ENCODE measurements at places on chromosomes 16 and 17.

DNA sequence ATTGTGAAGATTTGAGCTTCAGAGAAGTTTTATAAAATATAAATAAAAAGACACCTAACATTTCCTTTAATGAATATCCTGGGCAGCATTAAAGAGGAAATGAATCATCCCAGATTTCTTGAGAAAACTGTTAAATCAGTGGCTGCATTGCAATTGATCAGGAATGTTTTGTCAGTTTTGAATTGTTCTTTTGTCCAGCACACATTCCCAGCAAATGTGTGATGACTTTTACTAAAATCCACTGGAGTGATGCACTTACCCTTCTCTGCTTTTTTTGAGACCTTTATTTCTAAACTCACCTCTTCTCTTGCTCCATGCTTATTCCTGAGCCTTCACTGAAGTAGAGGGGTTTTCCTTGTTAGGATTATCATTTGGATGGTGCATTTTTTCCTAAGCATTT, 1307.2 kb downstream of the CDH8 start:
- H3K36me3 ChIP-seq, result no peaks in the 10 kb centered on the region
- H3K27ac ChIP-seq, result no peak overlapping the region
- H3K4me3 ChIP-seq, result no peak overlapping the region
- no peaks in the 10 kb centered on the region for H3K27me3 ChIP-seq
- no peak for DNase-seq

DNA sequence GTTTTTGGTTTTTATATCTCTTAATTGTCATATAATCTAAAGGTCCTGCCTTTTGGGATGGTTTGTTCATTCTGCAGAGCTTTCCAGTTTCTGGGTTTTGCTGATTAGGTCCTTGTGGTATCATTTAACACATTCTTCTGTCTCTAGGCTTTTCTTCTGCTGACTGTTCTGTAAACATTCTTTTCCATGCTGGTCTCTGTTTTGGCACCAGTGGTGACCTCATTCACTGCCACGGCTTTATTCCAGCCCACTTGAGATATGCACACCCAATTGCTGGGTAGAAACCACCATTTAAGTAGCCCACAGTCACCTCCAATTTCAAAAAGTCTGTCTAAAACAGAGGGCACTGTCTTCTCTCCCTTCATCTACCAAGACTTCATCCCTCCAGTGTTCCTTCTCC, 31.1 kb upstream of the COX10 start:
- no peaks in the 10 kb centered on the region for H3K27me3 ChIP-seq
- H3K36me3 ChIP-seq, result no peaks in the 10 kb centered on the region
- H3K27ac ChIP-seq, result no peak overlapping the region
- no peak overlapping the region for H3K4me3 ChIP-seq

DNA sequence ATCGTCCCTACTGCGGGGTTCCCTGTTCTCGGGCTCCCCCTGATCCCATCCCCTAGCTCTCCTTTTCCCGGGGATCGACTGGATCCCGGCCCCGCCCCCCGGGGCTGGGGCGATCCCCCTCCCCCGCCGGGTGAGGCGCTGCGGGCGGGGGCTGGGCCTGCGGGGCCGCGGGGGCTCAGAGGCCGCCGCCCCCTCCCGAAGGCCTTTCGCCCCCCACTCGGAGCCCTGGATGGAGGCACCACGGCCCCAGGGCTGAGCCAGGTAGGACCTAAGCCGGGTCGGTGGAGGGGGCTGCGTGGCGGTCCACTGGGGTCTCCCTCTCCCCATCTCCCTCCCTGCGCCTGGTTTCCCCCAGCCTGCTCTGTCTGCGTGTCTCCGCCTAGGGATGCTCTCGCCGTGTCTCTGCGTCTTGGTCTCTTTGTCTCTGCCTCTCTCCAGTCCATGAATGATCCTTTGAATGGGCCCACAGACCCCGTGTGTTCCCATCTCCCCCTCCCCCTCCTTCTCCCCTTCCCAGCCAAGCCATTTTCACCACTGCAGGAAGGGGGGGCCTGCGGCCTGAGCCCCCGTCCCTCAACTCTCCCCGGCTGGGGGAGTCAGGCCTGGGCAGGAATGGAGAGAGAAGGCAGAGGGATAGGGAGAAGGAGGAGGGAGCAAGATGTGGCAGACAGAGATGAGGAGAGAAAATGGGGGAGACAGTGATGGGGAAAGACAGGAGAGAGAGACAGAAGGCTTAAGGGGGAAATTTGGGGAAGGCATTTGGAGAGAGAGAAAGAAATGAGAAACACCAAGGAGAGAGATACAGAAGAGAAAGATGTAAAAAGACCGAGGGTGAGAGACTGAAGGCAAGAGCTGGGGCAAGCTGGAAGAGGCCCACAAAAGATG, 1.7 kb upstream of the TMEM256 start:
- H3K27me3 ChIP-seq, result no peaks in the 10 kb centered on the region
- 0 out of 2 replicates have a peak overlapping the region, but pooled peaks have one; percentile 34 for H3K27ac ChIP-seq
- H3K4me3 ChIP-seq, result peak overlapping the region; percentile 80
- no peaks in the 10 kb centered on the region for H3K4me1 ChIP-seq
- no peak for DNase-seq
- H3K36me3 ChIP-seq, result peaks cover 18% of the 10 kb centered on the region

DNA sequence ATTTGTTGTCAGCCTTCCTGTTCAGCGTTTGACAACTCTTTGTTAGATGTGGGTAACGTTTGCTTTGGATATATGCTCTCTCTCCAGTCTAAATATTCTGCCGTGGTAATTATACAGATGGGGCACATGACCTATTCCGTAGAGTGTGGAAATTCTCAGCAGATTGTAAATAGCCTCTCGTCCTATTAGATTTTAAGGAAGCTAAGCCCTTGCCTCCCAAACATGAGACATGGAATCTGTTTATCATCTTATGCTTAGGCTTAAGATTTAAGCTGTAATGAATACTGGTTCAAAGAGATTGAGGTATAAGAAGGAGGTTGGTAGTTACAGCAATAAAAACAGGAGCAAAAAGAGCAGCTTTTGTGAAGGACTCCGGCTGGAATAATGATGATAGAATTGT, 87.4 kb downstream of the RBFOX1 start:
- no peak overlapping the region for H3K27ac ChIP-seq
- DNase-seq, result no peak
- no peaks in the 10 kb centered on the region for H3K36me3 ChIP-seq
- no peaks in the 10 kb centered on the region for H3K27me3 ChIP-seq

All from H1 (cell line).